ENCODE measurements at places on chromosomes 16 and 17.

- H3K36me3 ChIP-seq: no peaks in the 10 kb centered on the region
- peak overlapping the region; percentile 24 for H3K4me3 ChIP-seq
- peaks cover 26% of the 10 kb centered on the region for H3K4me1 ChIP-seq
- no peaks in the 10 kb centered on the region for H3K27me3 ChIP-seq
- H3K27ac ChIP-seq: peak overlapping the region; percentile 78
- peak; percentile 78 for DNase-seq
Measured at GRCh38 chr17:78140169-78141051, 5.8 kb upstream of the C17orf99 start.

DNA sequence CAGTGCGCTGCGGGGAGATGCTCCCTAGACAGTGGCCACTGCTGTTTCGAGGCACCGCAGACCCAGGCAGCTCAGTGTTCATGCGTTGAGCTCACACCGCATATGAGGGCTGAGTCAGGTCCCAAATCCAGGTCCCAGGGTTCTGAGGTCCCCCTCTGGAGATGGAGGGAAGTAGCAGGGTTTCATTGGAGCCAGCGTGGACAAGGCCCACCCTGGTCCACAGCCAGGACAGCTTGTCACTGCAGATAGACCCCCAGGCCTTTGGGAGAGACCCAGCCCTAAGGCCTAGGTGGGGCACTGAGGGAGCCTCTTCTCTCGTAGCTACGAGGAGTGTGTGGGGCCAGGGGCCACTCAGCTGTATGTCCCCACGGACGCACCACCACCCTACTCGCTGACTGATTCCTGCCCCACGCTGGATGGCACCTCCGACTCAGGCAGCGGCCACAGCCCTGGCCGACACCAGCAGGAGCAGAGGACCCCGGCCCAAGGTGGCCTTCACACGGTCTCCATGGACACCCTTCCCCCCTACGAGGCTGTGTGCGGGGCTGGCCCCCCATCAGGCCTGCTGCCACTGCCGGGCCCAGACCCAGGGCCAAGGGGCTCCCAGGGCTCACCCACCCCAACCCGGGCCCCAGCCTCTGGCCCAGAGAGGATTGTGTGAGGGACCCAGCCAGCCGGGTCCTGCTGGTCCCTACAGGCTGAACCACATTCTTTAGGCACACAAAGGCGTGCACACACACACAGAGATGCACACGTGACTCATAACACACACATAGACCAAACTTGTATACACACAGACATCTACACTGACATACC is 53.4 kb downstream of the BEAN1 start:
- peaks cover under 1% of the 10 kb centered on the region for H3K27me3 ChIP-seq
- peaks cover 21% of the 10 kb centered on the region for H3K4me1 ChIP-seq
- DNase-seq: peak; percentile 38

DNA sequence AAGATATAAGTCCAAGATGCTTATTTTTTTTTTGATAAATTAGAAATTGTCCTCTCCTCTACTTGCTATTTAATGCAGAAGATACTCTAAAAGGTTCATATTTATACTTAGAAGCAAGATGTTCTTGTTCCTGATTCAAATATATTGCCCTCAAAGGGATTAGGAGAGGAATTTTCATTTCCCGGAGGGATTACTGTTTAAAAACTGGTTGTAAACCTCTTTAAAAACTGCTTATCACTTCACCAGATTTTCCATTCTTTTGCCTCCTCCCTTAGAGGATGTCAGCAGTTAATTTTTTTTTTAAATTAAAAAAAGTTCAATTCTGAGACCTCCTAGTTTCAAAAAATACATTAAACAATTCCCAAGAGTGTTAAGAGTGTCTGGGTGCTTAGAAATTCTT is 2.8 kb downstream of the TENT4B start:
- H3K27ac ChIP-seq: peak overlapping the region; percentile 48
- no peaks in the 10 kb centered on the region for H3K36me3 ChIP-seq
- H3K4me1 ChIP-seq: peaks cover 23% of the 10 kb centered on the region
- DNase-seq: no peak
- H3K27me3 ChIP-seq: no peaks in the 10 kb centered on the region

GRCh38 chr16:75565640-75566039 is 539 bp upstream of the GABARAPL2 start:
- no peak for DNase-seq
- peak overlapping the region; percentile 95 for H3K4me3 ChIP-seq
- peaks cover 26% of the 10 kb centered on the region for H3K4me1 ChIP-seq
- peak overlapping the region; percentile 96 for H3K27ac ChIP-seq
- H3K36me3 ChIP-seq: peaks cover 6% of the 10 kb centered on the region

DNA sequence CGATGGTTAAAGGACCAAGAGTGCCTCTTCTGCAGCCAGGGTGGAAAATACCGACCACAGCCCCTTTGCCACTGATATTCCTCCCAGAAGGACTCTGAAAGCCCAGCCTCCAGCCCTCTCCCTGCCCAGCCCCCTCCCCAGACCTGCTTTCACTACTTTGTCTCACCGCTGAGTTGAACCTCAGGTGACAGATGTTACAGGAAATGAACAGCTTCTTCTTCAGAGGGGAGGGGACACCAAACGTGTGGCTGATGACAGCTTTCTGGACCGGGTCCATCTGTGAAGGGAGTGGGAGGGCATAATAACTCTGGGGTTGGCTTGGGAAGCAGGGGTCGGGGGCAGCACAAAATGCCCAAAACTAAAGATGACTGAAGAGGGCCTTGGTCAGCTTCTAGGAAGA is 14.2 kb downstream of the NKIRAS2 start:
- peaks cover 10% of the 10 kb centered on the region for H3K4me1 ChIP-seq
- H3K36me3 ChIP-seq: no peaks in the 10 kb centered on the region
- DNase-seq: no peak

Data from mesothelial cell of epicardium (in vitro differentiated cells).